Cardiac atrium fibroblast (primary cell): ENCODE measurements at places on chromosomes 5 and 9. TPM values are rescaled to one million over a fixed set of nuclear protein-coding genes. Genes with fewer than 3 reads are reported as not detected.

UBLCP1 gene
- 15.7 and 19.3 TPM in 2 replicates for total RNA-seq

AGXT2 gene
- total RNA-seq = not detected in 2 replicates

PCA3 gene
- total RNA-seq = not detected in 2 replicates

INSL6 gene
- not detected in 2 replicates for total RNA-seq

TMEM171 gene
- total RNA-seq = 9.9 and 12.5 TPM in 2 replicates

SV2C gene
- total RNA-seq = not detected in 2 replicates
